HCT116 (cell line): ENCODE measurements at places on chromosomes 16 and 17.

GRCh38 chr17:78378225-78379130 is at the start of gene PGS1:
PGS1 (plus strand) TSS chr17:78378649; CDS start chr17:78378666, 17 bp downstream.
- DNase-seq, result peak; percentile 49

GRCh38 chr16:49652456-49653172 is 203.3 kb downstream of the ZNF423 start:
- DNase-seq, result no peak

DNA sequence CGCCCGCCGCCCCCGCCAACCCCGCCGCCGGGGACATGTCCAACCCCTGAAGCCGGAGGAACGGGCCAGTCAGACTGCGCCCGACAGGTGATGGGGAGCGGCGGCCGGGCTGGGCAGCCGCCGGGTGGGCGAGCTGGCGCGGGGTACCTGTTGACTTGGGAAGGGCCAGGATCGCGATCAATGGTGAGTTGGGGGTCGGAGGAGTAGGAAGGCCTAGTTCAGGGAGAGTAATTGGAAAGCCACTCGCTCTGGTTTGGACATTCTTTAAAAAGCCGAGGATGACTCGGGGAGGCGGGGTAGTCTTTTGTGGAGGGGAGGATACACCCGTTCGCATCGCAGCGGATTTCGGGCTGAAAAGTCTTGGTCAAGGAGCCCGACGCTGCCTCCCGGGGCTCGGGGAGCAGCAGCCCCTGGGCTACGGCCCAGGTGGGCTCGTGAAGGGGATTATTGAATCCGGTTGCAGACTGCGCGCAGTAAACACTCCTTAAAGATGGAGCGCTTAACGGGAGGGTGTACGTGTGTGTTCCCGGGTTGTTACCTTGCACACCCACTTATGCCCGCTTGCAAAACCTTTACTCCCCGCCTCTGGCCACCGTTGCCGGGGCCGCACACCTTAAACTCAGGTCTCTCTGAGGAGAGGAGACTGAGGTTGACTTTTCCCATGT is 123.8 kb downstream of the GOSR1 start:
- no peak for DNase-seq

- DNase-seq, result peak; percentile 27
Observed at GRCh38 chr16:5042574-5043171, 8.9 kb upstream of the NAGPA start.

GRCh38 chr16:55076053-55076452 is 145.4 kb downstream of the IRX5 start:
- DNase-seq, result no peak

DNA sequence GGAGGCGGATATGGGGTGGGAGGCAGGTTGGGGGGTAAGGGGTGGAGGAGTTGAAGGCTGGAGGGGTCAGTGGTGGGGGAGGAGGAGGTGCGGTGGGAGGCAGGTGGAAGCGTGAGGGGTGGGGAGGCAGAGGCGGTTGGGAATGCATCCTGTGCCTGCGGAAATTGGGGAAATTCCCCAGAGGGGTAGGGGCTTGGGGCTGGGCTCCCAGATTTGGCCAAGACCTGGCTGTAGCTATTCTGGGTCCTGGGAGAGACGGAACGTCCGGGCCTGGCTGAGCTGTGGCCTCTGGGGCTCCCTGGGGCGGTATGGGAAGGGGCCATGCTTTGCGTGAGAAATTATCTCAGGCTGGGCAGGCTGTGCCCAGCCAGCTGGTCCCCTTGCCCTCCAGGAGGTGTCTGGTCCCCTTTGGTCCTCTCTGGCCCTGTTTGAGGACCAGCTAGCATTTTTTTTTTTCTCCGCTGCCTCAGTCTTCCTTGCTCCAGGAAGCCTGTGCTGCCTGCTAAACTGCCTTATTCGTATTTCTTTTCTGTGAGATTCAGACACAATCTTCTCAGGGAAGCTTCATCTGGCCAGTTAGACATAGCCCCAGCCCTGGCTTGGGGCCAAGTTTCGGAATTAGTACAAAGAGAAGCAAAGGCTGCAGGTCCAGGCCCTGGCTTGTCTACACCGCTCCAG is 7.3 kb upstream of the TRPV2 start:
- no peak for DNase-seq

DNA sequence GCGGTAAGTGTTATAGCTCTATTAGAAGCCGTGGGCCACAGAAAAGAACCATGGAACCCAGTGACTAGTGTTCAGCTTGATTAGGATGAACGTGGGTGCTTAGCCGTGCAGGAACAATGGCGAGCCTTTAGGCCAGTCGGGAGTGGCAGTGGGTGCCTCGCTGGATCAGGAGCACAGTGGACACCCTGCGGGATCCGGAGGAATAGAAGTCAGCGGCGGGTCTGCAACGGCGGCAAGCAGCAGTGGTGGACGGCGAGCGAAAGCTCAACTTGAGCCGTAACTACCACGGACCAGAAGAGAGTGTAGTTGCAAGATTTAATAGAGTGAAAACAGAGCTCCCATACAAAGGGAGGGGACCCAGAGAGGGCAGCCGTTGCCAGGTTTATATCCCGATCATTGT is 37.3 kb upstream of the CDH15 start:
- DNase-seq, result no peak

DNA sequence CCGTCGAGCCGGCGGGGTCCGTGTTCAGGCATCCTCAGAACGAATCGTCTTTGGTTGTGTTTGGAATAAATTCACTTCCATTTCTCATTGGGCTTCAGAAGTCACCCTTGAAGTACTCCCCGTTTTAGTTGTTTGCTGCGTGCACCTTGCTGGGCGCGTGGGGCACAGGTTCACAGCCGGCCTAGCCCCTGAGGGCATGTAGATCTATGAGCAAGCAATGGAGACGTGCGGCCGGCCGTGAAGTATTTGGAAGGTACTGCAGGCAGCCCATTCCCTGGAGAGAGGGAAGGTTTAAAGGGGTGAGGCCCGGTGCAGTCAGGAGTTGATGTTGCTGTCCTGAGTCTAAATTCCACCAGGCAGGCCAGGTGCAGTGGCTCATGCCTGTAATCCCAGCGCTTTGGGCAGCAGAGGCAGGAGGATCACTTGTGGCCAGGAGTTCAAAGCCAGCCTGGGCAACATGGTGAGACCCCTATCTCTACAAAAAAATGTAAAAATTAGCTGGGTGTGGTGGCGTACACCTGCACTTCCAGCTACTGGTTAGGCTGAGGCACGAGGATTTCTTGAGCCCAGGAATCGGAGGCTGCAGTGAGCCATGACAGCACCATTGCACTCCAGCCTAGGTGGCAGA is 714 bp downstream of the ACSF3 start:
- no peak for DNase-seq

GRCh38 chr16:66512272-66513110 is 37.4 kb downstream of the TK2 start:
- DNase-seq, result no peak

DNA sequence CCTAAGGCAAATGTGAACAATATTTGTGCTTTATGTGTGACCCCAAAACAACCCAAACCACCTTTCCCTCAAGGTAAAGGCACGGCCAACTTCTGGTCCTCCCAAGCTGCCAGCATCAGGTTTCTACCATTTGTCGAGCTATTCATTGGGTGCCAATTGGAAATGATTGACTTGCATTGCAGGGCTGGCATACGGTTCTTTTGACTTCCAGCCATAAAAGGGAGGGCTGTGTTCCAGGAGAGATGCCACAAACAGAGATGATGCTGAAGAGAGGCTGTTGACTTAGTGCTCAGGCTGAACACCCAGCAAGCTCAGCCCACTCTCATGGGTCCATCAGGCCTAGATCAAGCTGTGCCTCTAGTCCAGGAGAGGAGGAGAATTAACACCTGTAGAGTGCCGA is 252.4 kb downstream of the GRIN2A start:
- DNase-seq, result no peak

GRCh38 chr17:77398274-77398673 is 257.5 kb downstream of the SEC14L1 start:
- no peak for DNase-seq

DNA sequence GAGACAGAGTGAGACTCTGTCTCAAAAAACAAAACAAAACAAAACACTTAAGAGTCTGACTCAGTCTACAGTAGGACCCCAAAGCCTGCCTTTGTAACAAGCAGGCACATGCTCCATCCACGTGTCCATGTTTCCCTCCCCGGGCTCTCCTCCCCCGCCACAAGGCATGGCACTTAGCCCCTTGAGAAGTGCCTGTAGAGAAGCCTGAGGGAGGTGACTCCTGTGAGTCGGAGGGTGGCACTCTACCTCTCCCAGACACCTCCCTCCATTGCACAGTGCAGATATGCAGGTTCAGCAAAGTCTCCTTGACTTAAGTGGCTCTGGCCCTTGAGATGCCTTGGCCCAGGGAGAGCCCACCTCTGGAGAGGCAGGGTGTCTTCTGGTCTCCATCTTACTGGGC is 6.8 kb downstream of the FHOD1 start:
- no peak for DNase-seq

DNA sequence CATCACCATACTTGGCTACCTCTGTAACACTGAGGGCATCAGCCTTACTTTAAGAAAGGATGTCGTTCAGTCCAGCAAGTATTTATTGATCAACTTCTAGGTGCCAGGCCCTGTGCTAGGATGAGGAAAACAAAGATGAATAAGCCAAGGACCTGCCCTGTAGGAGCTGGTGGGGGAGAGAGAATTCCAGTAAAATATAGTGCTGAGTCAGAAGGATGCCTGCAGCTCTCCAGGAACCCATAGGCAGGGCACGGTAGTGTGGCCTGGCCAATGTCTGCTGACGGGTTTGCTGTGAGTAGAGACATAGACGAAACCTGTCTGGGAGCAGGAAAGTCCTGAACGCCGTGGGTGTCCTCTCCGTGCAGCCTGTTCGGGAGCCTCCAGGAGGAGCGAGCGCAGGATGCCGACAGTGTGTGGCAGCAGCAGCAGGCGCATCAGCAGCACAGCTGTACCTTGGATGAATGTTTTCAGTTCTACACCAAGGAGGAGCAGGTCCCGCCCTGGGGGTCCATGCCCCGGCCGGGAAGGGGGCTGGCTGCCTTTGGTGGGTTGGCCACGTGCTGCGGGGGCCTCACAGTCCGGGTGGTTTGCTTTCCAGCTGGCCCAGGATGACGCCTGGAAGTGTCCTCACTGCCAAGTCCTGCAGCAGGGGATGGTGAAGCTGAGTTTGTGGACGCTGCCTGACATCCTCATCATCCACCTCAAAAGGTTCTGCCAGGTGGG is 55.6 kb downstream of the USP43 start:
- no peak for DNase-seq

DNA sequence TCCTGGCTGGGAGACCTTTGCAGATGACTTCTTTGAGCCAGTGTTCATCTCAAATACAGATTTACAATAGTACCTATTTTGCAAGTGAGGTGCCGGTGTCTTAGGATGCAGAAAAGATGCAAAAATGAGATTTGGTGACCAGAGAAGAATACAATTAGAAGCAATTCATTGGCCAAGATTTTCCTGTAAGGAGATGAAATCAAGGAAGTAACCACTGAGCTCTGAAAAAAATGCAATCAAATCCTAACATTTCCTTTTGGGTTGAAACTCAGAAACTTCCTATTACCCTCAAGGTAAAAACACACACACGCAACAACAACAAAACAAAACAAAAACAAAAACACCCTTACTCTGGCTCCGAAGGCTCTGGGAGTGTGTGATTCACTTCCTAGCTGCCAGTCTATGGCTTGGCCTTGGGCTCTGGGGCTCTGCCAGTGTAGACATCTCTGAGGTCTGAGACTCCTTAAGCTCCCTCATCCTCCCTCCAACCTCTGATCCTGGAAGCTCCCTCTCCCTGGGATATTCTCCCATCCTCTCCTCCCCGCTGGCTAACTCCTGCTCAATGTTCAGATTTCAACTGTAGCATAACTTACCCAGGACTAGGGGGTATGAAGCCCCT is 16.8 kb upstream of the MT4 start:
- no peak for DNase-seq

GRCh38 chr17:62193249-62193648 is 128.2 kb upstream of the MED13 start:
- no peak for DNase-seq

DNA sequence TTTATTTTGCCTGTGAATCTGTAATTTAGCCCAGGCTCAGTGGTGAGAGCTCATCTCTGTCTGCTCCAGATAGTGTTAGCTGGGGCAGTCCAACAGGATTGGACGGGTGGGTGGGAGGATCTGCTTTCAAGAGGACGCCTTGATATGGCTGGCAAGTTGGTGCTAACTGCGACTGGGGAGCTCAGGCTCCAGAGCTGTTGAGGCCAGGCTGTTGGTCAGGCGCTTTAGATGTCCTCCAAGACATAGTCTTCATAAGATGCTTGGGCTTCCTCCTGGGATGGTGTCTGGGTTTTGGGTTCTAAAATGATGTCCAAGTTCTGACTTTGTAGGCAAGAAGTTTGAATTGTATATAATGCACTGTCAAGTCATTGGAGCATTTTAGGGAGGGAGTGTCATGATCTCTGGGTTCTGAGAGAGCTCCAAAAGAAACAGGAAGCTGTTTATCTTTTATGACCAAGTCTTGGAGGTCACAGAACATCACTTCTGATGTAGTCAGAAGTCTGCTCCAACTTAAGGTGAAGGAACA is 12.8 kb upstream of the PCTP start:
- DNase-seq, result no peak

DNA sequence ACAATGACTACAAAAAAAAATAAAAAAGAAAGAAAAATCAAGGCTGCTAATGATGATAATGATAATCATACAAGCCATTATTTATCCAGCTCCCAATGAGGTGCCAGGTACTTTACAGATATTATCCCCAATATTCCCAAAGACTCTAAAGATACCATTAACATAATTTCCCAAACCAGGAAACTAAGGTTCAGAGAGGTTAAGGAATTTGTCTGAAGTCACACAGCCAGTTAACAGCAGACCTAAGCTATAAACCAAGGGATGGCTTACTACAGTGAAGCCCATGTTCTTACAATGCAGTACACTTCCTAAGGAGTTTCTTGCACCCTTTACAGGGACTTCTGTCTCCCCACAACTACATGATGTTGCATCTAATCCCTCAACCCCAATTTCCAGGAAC is 45.7 kb upstream of the CDH5 start:
- no peak for DNase-seq

DNA sequence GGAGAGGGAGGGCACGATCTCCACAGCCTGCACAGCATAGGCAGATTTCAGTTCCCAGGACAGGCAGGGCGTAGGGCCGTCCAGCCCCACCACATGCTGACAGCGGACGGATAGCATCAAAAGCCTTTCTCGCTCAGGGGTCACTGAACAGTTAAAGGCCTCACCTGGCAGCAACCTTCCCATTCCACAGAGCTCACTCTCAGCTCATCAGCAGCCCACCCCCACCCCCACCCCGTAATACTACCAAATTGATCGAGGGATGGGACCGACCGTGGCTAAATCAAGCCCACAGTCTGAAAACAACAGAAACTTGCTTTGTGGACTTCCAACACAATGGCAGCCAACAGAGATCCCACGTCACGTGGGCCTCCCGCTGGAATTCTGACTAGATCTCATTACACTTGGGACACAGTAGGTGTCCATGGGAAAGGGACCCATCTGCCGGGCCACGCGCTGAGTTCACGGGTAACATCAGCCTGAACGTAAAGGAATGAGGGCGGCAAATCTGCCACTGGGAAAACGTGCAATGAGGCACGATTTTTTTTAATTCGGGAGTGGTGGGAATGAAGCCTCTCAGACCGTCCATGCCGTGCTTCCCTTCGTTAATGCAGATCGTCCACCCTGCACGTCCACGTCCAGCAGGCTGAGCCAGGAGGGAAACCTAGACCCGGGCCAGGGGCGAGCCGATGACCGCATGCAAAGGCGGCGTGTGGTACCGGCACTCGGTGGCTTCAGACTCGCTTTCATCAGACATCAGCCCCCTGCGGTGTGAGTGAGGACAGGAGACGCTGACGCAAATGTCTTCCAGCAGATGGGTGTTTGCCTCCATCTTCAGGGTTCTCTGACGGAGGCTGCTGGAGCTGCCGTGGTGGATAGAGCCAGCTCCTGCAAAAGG is 92.1 kb downstream of the TBC1D16 start:
- no peak for DNase-seq

GRCh38 chr16:53055541-53056391 is 975 bp downstream of the CHD9 start:
- DNase-seq, result no peak
